ENCODE measurements at places on chromosomes 12 and 14. TPM values are rescaled to one million over a fixed set of nuclear protein-coding genes. Genes with fewer than 3 reads are reported as not detected.

- no peak for DNase-seq
- H3K27me3 ChIP-seq: no peaks in the 10 kb centered on the region
- no peaks in the 10 kb centered on the region for H3K4me1 ChIP-seq
- H3K4me3 ChIP-seq: no peak overlapping the region
- no peak overlapping the region for H3K27ac ChIP-seq
These were observed 29.4 kb downstream of the MAX start for GRCh38 chr14:65072937-65073336.

The KLRD1 gene
- 70.1 TPM for total RNA-seq

The ALDH1L2 gene
- 0.69 TPM for total RNA-seq

DNA sequence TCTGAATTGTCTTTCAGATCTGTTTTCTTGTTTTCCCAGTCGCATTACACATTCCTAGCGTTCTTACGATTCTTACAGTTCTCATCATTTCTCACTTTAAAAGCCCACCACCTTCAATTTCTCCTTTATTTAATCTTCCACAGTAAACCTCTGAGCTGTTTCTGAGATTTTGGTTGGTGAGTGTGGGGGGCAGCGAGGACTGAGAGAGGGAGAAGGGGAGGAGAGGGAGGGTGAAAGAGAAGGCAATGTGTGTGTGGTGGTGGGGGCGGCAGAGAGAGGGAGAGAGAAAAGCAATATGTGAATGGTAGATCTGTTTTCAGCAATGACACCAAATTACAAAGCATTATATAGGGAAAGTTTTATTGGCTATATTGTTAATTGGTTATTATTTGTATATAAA lies 282.6 kb downstream of the SOX5 start:
- no peaks in the 10 kb centered on the region for H3K27me3 ChIP-seq
- H3K4me3 ChIP-seq: no peak overlapping the region
- H3K4me1 ChIP-seq: no peaks in the 10 kb centered on the region
- H3K27ac ChIP-seq: no peak overlapping the region
- no peaks in the 10 kb centered on the region for H3K36me3 ChIP-seq

DNA sequence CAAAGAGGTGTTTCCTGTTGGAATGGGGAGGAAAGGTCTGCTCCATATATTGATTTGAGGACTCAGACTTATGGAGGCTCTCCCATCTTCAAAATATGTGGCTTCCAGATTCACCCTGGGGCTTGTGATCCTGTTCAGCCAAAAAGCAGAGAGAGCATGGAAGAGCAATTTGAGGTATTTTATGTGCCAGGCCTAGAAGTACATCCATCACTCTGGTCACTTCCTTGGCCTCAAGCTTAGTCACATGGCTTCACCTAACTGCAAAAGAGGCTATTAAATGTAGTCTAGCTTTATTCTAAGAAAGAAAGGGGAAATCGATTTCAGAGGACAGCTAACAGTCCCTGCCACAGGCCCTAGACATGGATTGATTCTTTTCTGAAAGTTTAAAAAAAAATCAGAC lies 86.2 kb downstream of the C12orf50 start:
- H3K4me1 ChIP-seq: no peaks in the 10 kb centered on the region
- no peaks in the 10 kb centered on the region for H3K36me3 ChIP-seq
- DNase-seq: no peak

GRCh38 chr14:97456958-97457357 lies 659.8 kb downstream of the VRK1 start:
- no peaks in the 10 kb centered on the region for H3K36me3 ChIP-seq
- H3K27ac ChIP-seq: no peak overlapping the region
- no peak overlapping the region for H3K4me3 ChIP-seq
- peaks cover 41% of the 10 kb centered on the region for H3K4me1 ChIP-seq
- H3K27me3 ChIP-seq: no peaks in the 10 kb centered on the region
- DNase-seq: peak; percentile 31

DNA sequence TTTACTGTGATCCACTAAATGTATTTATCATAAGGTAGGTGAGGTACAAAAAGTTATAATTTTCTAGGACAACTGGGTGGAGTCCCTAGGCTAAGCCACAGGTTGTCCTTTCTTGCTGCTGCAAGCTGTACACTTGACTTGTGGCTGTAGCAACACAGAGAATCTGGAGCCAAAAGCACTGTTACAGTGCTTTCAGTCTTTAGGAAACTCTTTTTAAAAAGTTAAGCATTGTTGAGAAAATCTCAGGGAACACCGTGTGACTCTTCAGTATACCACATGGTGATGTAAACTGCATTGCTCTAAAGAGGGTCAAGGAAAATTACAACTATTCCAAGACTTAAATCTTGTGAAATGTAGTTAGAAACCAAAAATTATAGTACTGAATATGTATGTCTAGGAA lies 11.4 kb downstream of the SLC15A5 start:
- no peaks in the 10 kb centered on the region for H3K27me3 ChIP-seq
- H3K27ac ChIP-seq: no peak overlapping the region
- no peak for DNase-seq
- no peaks in the 10 kb centered on the region for H3K4me1 ChIP-seq
- no peak overlapping the region for H3K4me3 ChIP-seq

DNA sequence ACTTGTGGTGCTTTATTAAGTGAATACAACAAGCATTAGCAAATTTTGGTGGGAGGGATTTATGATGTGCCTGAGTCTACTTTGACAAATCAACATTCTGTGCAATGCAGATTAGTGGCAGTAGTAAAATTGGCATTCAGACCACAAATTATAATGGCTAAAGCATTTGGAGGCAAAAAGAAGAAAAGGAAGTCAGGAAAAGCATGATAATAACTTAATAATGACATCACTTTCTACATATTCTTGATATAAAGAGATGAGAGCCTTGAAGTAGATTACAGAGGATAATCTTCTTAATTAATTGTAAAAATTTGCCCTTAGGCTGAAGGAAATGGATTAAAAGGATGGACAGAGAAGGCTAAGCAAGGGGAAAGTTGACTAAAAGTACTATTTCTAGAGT lies 126.0 kb downstream of the SLC6A15 start:
- no peaks in the 10 kb centered on the region for H3K27me3 ChIP-seq

DNA sequence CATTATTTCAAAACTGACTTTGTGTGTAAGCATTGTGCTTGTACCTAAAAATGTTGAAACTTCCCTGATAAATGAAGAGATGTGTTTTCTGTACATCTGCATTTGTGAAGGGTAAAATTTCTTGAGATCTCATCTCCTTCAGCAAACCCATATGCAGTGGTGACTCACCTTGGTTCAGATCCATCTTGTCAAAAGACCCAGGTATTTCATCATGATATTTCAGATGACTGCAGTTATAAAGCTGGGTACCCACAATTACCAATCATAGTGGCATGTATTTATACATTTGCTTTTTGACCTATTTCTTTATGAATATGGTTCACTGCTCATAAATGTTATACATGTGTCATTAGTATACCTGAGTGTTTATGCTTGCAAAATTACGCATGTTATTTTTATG lies 1213.6 kb downstream of the GALC start:
- no peak overlapping the region for H3K4me3 ChIP-seq
- H3K4me1 ChIP-seq: no peaks in the 10 kb centered on the region
- H3K27ac ChIP-seq: no peak overlapping the region

The MMP19 gene
- 0.29 TPM for total RNA-seq

GRCh38 chr14:74245292-74245691 lies 6.0 kb downstream of the VSX2 start:
- H3K4me1 ChIP-seq: peaks cover 6% of the 10 kb centered on the region
- no peak overlapping the region for H3K4me3 ChIP-seq
- DNase-seq: no peak
- no peak overlapping the region for H3K27ac ChIP-seq

- no peaks in the 10 kb centered on the region for H3K36me3 ChIP-seq
- no peak for DNase-seq
- no peak overlapping the region for H3K4me3 ChIP-seq
- no peaks in the 10 kb centered on the region for H3K27me3 ChIP-seq
- H3K27ac ChIP-seq: no peak overlapping the region
- H3K4me1 ChIP-seq: no peaks in the 10 kb centered on the region
These were observed 35.8 kb downstream of the AKAP6 start for GRCh38 chr14:32364941-32365340.

- H3K4me3 ChIP-seq: no peak overlapping the region
- no peaks in the 10 kb centered on the region for H3K36me3 ChIP-seq
- no peaks in the 10 kb centered on the region for H3K27me3 ChIP-seq
- H3K4me1 ChIP-seq: no peaks in the 10 kb centered on the region
- DNase-seq: no peak
These were observed 34.9 kb upstream of the DDHD1 start for GRCh38 chr14:53187921-53188463.

- no peak for DNase-seq
- no peaks in the 10 kb centered on the region for H3K27me3 ChIP-seq
- H3K4me3 ChIP-seq: no peak overlapping the region
- no peaks in the 10 kb centered on the region for H3K36me3 ChIP-seq
- H3K27ac ChIP-seq: no peak overlapping the region
These were observed 27.5 kb upstream of the PTGR2 start for GRCh38 chr14:73824127-73824526.

DNA sequence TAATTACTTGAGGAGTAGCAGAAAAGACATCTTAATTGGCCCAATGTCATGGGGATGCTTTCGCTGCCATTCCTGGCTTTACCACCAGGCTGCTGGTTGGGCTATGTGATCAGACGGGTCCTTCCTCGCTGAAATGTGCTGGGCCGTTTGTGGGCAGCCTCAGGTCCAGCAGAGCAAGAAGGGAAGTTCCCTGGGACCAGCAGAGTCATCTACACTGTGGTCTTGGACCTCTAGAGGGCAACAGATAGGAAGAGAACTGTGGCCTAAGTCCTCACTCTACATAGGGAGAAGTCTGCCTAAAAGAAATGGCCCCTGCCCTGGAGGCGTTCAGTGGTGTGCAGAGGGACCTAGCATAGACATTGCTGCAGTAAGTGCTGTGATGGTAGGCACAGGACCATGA lies 10.9 kb downstream of the EVL start:
- DNase-seq: no peak
- H3K36me3 ChIP-seq: peaks cover 34% of the 10 kb centered on the region
- peaks cover 96% of the 10 kb centered on the region for H3K4me1 ChIP-seq
- H3K4me3 ChIP-seq: peak overlapping the region; percentile 17

DNA sequence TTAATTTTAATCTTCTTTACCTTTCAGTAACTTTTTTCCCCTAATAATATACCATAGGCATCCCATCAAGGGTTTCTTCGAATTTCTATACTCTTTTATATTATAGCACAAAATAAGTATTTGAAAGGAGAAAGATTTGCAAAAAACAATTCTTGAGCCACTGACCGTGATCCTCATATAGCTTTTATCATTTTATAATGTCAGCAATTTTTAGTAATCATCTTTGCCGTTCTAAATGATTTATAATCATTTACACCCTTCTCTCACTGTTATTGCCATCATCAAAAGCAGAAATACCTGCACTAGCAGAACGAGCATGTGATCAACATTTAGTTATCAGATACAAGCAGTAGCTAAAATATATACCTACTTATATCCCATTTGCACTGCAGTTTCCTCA lies 16.9 kb downstream of the PTPRQ start:
- no peak for DNase-seq
- H3K27ac ChIP-seq: no peak overlapping the region
- no peak overlapping the region for H3K4me3 ChIP-seq
- H3K4me1 ChIP-seq: no peaks in the 10 kb centered on the region

- H3K4me1 ChIP-seq: no peaks in the 10 kb centered on the region
- no peak overlapping the region for H3K4me3 ChIP-seq
- H3K27ac ChIP-seq: no peak overlapping the region
- no peaks in the 10 kb centered on the region for H3K36me3 ChIP-seq
- H3K27me3 ChIP-seq: no peaks in the 10 kb centered on the region
These were observed 94.0 kb downstream of the NTF3 start for GRCh38 chr12:5525783-5526367.

The COX8C gene
- total RNA-seq: not detected

GRCh38 chr12:39605996-39606395 lies 13.6 kb downstream of the ABCD2 start:
- no peak for DNase-seq
- H3K4me1 ChIP-seq: no peaks in the 10 kb centered on the region
- no peak overlapping the region for H3K4me3 ChIP-seq

DNA sequence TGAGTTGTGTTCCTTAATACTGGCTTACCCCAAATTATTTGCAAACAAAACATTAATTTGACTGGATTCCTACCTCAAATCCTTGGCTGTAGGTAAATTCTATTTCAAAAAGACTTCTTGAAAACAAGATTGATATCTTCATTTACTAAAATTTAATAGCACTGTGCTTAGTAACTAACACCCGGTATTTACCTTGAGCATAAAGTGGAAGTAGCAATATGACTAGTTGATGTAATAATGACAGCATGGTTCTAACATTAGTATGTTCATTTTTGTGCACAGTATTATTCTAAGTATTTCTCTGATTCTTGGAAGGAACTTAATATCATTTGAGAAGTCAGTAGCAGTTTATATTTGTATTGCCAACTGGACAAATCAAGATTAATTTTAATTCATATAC lies 96.8 kb downstream of the PPHLN1 start:
- H3K4me1 ChIP-seq: no peaks in the 10 kb centered on the region
- H3K36me3 ChIP-seq: no peaks in the 10 kb centered on the region
- no peaks in the 10 kb centered on the region for H3K27me3 ChIP-seq
- no peak overlapping the region for H3K27ac ChIP-seq
- DNase-seq: no peak

DNA sequence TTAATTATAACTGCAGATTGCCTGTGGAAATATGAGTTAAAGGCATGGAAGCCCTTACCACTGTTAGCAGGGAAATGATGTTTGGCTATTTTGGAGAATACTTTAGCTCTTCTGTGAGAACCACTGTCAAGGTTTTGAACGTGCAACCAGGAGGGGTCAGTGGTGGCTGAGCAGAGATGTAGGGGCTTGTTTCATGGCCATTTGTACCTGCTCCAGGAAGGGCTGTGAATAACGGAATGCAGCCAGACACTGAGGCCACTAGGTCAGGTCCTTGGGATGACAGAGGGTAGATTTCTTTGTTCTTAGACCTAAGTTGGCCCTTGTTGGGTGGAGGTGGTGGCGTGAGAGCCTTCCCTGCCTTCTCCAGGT lies 8.3 kb downstream of the TRAF3 start:
- H3K27me3 ChIP-seq: no peaks in the 10 kb centered on the region
- peaks cover 40% of the 10 kb centered on the region for H3K4me1 ChIP-seq
- no peak overlapping the region for H3K27ac ChIP-seq

DNA sequence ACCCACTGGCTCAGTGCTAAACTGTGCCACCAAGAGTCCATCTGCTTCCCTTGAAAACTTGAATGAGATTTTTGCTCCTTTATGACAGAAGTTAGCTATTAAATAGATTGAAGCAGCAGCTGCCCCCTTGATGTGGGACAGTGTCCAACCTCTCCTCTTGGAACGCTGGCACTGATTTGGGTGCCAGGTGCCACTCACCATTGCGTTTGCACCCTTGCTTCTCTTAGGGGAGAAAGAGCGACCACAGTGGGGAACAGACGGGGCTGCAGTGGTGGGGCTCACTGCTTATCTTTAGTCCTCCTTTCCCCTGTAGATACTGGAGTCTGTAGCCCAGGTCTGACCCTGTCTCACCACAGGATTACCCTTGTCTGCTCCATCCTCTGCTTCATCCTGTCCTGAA lies 9.4 kb downstream of the EP400 start:
- no peaks in the 10 kb centered on the region for H3K27me3 ChIP-seq
- H3K27ac ChIP-seq: no peak overlapping the region
- H3K36me3 ChIP-seq: peaks cover 7% of the 10 kb centered on the region
- no peak for DNase-seq
- H3K4me1 ChIP-seq: peaks cover 34% of the 10 kb centered on the region

- DNase-seq: no peak
- no peak overlapping the region for H3K4me3 ChIP-seq
- H3K27ac ChIP-seq: no peak overlapping the region
- H3K4me1 ChIP-seq: no peaks in the 10 kb centered on the region
- no peaks in the 10 kb centered on the region for H3K36me3 ChIP-seq
These were observed 15.4 kb downstream of the C1S start for GRCh38 chr12:7075939-7076338.

The HOTAIR gene
- not detected for total RNA-seq

Measured in CD8-positive, alpha-beta memory T cell (primary cell).